ENCODE measurements at places on chromosomes 1 and 21. TPM values are rescaled to one million over a fixed set of nuclear protein-coding genes. Genes with fewer than 3 reads are reported as not detected.

GRCh38 chr1:65965112-65965996 lies 172.7 kb downstream of the PDE4B start:
- DNase-seq, result no peak

GRCh38 chr1:53196017-53196484 lies 573 bp upstream of the CPT2 start:
- DNase-seq, result no peak

The ASCL5 gene
- 0.30 TPM for total RNA-seq

GRCh38 chr1:60510162-60510561 lies 436.6 kb upstream of the C1orf87 start:
- DNase-seq, result no peak

The PDZK1IP1 gene
- total RNA-seq, result not detected

DNA sequence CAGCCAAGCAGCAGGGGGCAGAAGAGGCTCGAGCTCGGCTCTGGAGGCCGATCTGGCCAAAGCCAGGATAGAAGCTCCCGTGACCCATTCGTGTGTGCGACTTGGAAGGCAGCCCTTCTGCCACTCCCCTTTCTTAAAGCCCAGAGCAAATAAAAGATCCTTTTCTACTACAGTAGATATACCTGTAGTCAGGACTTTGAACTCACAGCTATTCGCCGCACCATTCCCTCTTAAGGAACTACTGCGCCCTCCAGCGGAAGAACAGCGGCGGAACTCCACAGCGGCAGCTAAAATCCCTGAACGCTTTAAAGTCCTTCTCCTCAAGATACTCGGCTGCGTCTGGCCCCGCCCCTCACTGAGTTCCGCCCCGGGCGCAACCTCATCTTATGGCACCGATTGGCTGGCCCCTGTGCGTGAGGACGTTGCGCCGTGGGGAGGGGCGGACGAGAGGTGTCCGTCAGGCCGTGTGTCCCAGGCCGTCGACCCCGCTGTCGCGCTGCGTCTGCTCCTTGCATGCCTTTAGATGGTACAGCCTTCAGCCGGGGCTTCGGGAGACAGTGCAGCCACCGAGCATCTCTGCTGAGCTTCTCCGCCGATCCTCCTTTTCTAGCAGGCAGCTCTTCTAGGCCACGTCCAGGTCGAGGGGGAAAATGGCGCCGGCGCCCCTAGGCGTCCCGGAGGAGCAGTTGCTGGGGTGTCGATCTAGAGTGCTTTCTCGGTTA lies at the start of gene LRIG2:
Gene LRIG2, plus strand, starts transcription at position 442 of the 722 bp plus-strand sequence. Its CDS starts 209 bp downstream, at position 651.
- peak; percentile 96 for DNase-seq

The TEDDM1 gene
- not detected for total RNA-seq

The RNF186 gene
- total RNA-seq, result not detected

The GCSAML gene
- total RNA-seq, result not detected

Measured in CD4-positive, alpha-beta memory T cell (primary cell).